RCC 7860 (cell line): ENCODE measurements at places on chromosomes 16 and 17.
A peak's percentile ranks its signal among the peaks of the same experiment; 100 is the strongest.

- DNase-seq = no peak
Measured at GRCh38 chr16:52861614-52862022, 191.1 kb downstream of the CHD9NB start.

DNA sequence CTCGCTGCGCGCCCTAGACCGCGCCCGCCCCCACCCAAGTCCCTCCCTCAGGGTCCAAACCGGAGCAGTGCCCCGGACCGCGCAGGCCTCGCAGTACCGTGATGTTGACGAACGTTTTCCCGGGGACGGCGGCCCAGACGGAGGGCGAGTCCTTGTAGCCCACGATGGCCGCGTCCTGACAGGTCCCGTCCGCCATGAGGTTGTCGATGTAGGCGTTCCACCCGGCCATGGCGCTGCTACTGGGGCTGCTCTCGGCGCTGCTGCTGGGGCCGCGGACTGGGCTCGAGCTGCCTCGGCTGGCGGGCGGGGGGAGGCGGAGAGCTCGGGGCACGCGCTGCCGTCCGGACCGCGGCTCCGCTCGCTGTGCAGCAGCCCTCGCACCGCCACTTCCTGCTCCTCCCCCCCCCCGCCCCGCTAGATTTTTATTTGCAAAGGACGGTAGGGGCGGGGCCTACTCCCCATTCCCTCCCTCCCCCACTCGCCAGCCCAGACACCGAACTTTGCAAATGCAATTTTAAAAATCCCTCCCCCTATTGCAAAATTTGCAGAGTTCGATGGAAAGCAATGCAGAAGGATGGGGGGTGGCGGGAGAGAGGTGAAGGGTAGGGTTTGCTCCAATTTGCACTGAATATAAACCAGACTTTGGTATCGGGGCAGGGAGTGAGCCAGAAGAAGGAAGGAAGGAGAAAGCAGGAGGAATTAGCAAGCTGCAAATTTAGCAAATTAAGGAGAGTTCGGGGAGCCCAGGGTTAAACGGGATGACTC is at the start of gene PFN1:
Gene PFN1, minus strand, starts transcription at position 365 of the 765 bp plus-strand sequence. Its CDS starts 136 bp downstream, at position 229.
- DNase-seq = peak; percentile 67

GRCh38 chr17:45005700-45006099 is 37.6 kb upstream of the C1QL1 start:
- DNase-seq = no peak

- DNase-seq = no peak
Measured at GRCh38 chr16:50946606-50947005, 204.5 kb downstream of the SALL1 start.

GRCh38 chr17:32656886-32657285 is 170.1 kb downstream of the CDK5R1 start:
- DNase-seq = no peak

GRCh38 chr17:63635290-63635689 is 13.1 kb downstream of the MAP3K3 start:
- DNase-seq = no peak

- DNase-seq = no peak
Measured at GRCh38 chr16:85517154-85517553, 96.0 kb upstream of the GSE1 start.

DNA sequence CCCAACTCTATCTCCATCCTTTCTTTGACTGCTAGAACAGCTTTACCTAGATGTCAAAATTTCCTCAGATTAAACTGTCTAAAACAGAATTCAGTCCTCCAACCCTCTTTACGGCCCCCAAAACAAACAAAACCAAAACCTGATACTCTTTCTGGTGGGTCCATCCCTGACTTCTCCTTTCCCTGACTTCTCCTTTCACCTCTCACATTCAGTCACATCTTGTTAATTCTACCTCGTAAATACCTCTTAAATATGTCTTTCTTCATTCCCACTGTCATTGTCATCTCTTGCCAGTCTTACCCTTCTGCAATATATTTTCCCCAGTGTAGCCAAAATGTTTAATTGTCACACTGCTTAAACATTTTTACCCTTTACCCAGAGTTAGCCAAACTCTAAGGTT is 4.6 kb downstream of the PPM1E start:
- DNase-seq = no peak

DNA sequence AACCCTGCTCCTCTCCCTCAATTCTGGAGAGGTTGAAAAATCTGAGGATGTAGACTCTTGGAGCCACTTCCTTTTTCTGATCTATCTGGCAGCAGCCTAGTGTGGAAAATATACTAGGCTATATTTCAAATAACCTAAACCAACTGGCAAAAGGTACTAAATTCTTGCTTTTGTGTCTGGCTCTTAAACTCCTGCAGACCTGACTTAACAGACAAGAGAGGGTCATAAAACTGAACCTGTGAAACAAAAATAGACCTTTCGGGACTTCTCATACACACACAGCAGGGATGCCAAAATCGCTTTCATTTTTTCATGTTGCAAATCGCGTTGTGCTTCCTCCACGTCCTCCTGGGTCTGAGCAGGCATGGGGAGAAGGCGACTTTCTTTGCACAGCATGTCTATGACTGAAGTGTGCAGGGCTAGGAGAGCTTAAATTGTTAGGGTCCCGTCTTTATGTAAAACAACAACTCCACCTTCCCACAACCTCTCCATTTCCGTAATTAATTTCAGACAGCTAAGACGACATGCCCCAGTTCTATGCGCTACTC is 520.7 kb upstream of the PSMD7 start:
- no peak for DNase-seq

DNA sequence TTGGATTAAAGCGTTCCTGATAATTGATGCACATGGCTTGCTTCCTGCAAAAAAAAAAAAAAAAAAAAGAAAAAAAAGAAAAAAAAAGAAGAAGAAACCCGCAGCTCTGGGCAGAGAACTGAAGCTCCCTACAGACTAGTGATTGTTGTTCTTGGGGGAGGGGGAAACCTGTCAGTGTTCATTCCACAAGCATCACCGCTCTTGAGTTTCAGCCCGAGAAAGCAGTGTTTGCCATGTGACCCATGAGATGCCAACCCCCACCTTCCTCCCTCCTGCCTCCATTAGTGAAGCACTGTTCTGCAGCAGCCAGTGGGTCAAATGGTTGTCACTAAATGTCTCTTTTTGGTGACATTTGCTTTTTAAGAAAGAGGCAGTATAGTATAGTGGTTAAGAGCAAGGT is 1.7 kb downstream of the USP43 start:
- DNase-seq = peak; percentile 61

DNA sequence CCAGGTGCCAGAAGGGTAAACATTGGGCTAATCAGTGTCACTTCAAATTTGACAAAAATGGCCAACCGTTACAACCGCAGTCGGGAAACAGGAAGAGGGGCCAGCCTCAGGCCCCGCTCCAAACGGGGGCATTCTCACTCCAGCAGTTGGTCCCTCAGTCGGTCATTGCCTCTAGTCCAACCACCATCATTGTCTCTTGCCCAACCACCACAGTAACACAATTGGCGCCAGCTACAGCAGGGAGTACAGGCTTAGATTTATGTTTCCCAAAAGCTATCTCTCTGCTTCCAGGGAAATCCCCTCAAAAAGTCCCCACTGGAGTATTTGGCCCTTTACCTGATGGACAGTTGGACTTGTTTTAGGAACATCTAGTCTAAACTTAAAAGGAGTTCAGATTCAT is 20.3 kb downstream of the ALOX15B start:
- no peak for DNase-seq

DNA sequence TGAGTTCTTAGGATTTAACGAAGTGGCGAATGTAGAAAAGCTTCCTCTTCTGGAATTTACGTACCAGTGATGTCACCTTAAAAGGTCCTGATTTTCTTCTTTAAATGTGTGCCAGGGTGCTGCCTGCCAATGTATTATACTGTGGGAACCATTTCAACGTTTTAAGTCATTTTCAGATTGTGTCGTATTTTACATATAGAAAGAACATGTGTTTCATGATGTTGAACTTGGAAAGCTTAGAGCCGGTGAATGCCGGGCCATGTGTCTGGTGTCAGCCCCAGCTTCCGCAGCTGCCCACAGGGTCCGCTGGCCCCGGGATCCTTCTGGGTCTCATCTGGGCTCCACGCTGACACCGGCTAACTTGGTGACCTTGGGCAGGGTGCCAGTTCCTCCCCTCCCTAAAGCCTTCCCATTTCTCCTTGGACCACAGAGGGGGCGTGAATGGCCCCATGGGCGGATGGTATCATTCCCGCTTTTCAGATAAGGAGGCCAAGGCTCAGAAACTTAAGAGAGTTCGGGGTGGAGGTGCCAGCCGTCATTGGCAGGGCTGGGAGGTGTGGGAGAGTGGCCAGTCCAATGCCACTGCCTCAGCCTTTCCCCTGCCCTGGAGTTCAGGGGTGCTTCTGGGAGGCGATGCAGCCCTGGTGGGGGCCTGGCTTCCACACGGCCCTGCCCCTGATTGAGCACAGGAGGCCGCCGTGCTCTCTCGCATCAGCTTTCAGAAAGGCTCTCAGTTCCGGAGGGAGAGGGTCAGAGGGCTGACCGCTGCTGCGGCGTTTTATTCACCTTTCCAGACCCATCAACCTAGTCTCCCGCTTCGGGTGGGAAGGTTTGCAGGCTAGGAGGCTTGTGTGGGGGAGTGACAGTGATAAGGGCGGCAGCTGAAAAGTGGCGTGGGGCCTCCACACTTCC is 68.8 kb upstream of the CIBAR2 start:
- DNase-seq = no peak

- no peak for DNase-seq
Measured at GRCh38 chr16:56488035-56488434, 31.8 kb downstream of the BBS2 start.
